Right atrium auricular region (tissue), 2 donors: ENCODE measurements at places on chromosomes 7 and 10. TPM values are rescaled to one million over a fixed set of nuclear protein-coding genes. Genes with fewer than 3 reads are reported as not detected.

The EN2 gene
- total RNA-seq: not detected

DNA sequence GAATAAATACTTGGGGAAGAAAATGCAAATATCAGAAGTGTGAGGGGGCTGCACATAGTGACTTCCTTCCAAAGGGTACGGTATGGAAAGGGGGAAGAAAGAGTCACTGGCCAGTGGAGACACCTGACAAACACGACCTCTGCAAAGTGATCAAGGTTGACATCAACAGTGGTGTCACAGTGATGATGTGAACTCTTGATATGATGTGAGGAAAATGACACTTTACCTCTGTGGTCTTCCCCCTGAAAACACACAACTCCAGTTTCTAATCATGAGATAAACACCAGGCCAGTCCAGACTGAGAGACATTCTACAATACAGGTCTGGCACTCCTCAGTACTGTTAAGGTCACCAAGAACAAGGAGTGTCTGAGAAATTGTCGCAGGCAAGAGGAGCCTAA is 169.7 kb downstream of the BUB3 start:
- DNase-seq: no peak

The COL26A1 gene
- not detected for total RNA-seq

DNA sequence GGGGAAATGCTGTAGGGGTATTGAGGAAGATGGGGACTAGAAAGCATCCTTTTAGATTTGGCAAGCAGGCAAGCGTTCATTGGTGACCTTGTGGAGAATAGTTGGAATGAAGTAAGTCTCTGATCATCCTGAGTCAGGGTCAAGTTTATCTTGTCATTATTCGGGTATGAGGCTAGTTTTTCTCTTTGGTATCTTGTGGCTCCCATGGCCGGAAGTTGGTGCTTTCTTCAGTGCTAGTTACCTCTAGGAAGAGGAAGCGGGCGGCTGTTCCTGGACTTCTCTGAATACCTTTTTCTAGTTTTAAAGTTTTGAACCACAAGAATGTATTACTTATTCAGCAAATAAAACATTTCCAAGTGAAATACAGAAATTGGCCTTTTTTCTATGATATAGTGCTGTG is 9.2 kb downstream of the CREM start:
- DNase-seq: no peak

The RTKN2 gene
- total RNA-seq: 0.08 TPM

DNA sequence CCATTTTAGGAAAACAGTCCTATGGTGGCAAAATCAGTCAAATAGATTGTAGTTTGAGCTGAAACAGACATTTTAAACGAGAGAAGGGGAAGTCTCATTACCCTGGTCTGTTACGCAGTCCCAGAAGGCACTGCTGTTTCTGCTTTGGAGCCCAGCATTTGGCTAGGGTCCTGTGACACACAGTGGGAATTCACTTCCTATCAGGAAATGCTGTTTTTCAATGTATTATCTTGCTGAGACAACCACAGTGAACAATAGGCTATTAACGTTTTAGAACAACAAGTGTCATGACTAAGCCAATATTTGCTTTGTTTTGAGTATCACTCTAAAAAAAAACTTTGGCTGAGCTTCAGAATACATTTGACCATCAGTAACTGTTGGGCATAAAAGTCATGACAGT is 74.1 kb downstream of the ADD3 start:
- DNase-seq: no peak
